ENCODE measurements at places on chromosomes 5 and 9. TPM values are rescaled to one million over a fixed set of nuclear protein-coding genes. Genes with fewer than 3 reads are reported as not detected.

GRCh38 chr9:105141976-105142250 is 102.5 kb upstream of the SLC44A1 start:
- no peak overlapping the region for H3K27ac ChIP-seq
- no peak for DNase-seq
- H3K4me1 ChIP-seq, result peaks cover 8% of the 10 kb centered on the region
- no peak overlapping the region for H3K4me3 ChIP-seq
- peaks cover 10% of the 10 kb centered on the region for H3K27me3 ChIP-seq

DNA sequence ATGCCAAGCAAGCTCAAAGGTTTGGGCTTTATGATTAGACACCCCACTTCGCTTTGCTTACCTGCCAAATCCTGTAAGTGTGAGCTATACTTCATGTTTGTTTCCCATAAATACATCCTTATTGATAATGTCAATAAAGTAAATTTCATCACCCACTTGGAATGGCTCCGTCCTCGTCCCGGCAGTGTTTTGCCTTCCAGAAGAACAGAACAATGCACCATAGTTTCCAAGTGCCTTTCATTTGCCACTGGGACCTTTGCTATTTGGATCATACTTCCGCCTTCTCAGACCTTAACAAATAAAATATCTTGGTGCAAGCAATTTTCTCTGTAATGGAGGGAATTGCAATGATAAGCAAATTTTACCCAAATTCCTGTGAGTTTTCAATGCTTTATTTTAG is 229.3 kb downstream of the PIK3R1 start:
- H3K4me3 ChIP-seq, result no peak overlapping the region
- no peak overlapping the region for H3K27ac ChIP-seq
- H3K27me3 ChIP-seq, result peaks cover 3% of the 10 kb centered on the region
- H3K36me3 ChIP-seq, result no peaks in the 10 kb centered on the region
- no peak for DNase-seq

DNA sequence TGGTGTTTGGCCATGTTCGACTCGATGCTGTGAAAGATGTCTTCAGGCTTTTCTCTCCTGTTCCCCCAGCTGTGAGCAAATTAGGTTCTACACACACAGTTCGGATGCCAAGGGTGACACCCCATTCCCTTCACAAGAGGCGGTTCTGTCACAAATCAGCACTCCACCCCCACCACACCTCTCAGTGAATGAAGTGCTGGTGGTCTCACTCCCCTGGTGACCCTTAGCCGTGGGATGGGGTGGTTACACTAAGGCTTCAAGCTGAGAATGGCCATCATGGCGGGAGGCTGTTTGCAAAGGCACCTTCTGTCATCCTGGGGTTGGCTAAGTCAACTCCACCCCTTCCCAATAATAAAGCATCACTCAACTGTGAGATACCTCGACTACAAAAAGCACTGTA is 26.4 kb downstream of the AMBP start:
- no peak overlapping the region for H3K27ac ChIP-seq
- H3K4me3 ChIP-seq, result no peak overlapping the region
- no peaks in the 10 kb centered on the region for H3K36me3 ChIP-seq
- no peak for DNase-seq
- H3K27me3 ChIP-seq, result no peaks in the 10 kb centered on the region

DNA sequence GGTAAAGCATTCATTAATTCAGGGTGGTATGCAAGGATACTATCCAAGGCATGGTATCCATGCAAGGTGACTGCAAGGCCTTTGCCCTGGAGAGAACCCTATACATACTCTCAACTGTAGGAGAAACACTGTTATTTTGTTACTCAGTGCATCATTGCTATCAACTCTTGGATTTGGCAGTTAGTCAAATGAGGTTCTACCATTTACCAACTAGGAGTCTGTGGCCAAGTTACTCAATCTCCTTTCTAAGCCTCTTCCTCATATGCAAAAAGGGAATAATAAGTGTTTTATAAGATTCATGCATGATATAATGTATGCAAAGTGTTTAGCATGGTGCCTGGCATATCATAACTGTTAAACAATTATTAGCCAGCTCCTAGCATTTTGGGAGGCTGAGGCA is 4.0 kb downstream of the PCDHGC3 start:
- no peaks in the 10 kb centered on the region for H3K36me3 ChIP-seq
- no peak overlapping the region for H3K4me3 ChIP-seq
- H3K4me1 ChIP-seq, result peaks cover 20% of the 10 kb centered on the region
- no peak overlapping the region for H3K27ac ChIP-seq
- no peak for DNase-seq
- peaks cover 95% of the 10 kb centered on the region for H3K27me3 ChIP-seq

DNA sequence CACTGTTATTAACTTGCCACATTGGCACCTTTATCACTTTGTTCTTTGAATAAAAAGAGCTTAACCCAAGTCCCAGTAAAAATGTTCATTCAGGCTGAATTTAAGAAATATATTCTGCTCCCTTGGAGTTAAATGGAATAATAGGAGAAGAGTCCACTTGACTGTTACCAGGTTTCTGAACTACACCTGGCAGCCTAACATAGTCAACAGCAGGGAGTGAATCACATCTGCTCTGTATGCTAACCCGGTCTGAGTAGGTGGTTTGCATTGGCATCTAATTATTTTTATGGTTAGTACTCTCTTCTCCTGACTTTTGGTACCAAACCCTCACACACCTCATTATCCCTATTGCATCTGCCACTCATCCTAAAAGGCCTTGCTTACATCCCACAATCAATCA is 86.7 kb downstream of the STK32A start:
- H3K27ac ChIP-seq, result no peak overlapping the region
- H3K4me3 ChIP-seq, result no peak overlapping the region
- H3K27me3 ChIP-seq, result no peaks in the 10 kb centered on the region
- H3K36me3 ChIP-seq, result no peaks in the 10 kb centered on the region

GRCh38 chr9:106621313-106622163 is 241.4 kb upstream of the ZNF462 start:
- H3K4me1 ChIP-seq, result no peaks in the 10 kb centered on the region
- no peak overlapping the region for H3K27ac ChIP-seq
- no peaks in the 10 kb centered on the region for H3K36me3 ChIP-seq
- DNase-seq, result no peak
- H3K4me3 ChIP-seq, result no peak overlapping the region

DNA sequence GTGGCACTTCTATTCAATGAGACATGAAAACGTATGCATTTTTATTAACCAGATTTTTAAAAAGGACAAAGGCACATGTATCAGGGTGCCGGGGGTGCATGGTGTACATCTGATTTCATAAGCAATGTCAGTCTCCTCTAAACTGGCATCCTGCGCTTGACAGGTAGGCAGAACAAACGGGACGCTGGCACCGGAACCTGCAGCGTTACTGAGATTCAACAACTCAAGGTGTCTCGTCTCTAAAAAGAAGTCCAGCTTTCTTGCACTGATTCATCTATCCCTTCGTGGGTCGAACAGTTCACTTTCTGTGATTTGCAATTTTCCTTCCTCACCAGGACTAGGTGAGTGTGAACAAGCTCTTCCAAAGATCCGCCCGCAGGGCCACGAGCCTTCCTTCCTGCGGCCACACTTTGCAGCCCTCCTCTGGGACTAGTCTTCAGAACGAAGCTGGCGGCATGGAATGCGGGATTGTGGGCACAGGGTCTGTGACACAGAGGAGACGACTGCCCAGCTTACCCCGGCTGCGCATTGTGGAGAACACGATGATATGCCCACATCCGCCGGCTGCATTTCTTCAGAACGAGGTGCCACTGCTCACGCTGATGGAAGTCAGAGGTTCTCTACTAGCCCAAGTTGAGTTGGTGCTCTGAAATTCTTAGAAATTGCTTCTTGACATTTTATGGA is 7.2 kb downstream of the SLC6A3 start:
- H3K4me1 ChIP-seq, result no peaks in the 10 kb centered on the region
- no peak overlapping the region for H3K4me3 ChIP-seq
- DNase-seq, result no peak
- H3K27ac ChIP-seq, result no peak overlapping the region
- peaks cover 34% of the 10 kb centered on the region for H3K27me3 ChIP-seq
- peaks cover 4% of the 10 kb centered on the region for H3K36me3 ChIP-seq

GRCh38 chr5:135543001-135543484 is 7.3 kb upstream of the NEUROG1 start:
- H3K27me3 ChIP-seq, result peaks cover 96% of the 10 kb centered on the region
- no peaks in the 10 kb centered on the region for H3K36me3 ChIP-seq
- no peak overlapping the region for H3K27ac ChIP-seq

DNA sequence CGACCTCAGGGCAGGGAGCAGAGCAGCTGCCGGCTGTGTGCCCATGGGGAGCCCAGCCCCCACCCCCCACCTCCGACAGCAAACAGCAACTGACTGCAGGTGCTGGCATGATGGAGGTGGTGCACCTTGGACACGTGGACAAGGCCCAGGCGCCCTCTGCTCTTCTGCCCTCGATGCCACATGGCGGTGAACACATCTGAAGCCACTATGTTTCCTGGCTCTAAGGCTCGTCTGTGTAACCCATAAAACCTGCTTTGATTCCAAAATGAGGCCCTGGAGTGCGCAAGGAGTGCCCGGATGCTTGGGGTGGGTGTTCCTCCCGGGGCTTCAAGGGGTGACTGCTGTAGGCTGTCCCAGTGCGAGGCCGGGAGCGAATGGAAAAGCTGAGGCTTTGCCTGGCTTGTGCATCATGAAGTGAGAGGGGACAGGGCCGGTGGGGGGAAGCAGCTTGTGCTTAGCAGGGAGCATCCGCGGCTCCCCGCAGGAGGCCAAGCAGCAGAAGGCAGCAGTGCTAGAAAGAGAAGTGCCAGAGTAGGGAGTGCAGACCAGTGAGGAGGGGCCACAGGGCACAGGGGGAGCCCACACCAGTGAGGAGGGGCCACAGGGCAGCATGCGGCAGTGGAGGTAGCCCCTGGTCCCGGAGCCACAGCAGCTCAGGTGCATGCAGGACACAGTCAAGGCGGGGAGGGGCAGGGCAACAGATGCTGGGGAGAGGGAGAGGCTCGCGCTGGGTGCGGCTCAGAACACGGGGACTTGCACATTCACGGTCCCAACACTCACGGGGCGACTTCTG is 30.0 kb downstream of the NKD2 start:
- H3K4me3 ChIP-seq, result no peak overlapping the region
- no peaks in the 10 kb centered on the region for H3K27me3 ChIP-seq
- H3K4me1 ChIP-seq, result no peaks in the 10 kb centered on the region

- peaks cover 9% of the 10 kb centered on the region for H3K27me3 ChIP-seq
- H3K27ac ChIP-seq, result peak overlapping the region; percentile 81
- peaks cover 21% of the 10 kb centered on the region for H3K4me1 ChIP-seq
- no peaks in the 10 kb centered on the region for H3K36me3 ChIP-seq
- H3K4me3 ChIP-seq, result peak overlapping the region; percentile 8
These were observed 133.6 kb upstream of the HMHB1 start for GRCh38 chr5:143678148-143678905.

DNA sequence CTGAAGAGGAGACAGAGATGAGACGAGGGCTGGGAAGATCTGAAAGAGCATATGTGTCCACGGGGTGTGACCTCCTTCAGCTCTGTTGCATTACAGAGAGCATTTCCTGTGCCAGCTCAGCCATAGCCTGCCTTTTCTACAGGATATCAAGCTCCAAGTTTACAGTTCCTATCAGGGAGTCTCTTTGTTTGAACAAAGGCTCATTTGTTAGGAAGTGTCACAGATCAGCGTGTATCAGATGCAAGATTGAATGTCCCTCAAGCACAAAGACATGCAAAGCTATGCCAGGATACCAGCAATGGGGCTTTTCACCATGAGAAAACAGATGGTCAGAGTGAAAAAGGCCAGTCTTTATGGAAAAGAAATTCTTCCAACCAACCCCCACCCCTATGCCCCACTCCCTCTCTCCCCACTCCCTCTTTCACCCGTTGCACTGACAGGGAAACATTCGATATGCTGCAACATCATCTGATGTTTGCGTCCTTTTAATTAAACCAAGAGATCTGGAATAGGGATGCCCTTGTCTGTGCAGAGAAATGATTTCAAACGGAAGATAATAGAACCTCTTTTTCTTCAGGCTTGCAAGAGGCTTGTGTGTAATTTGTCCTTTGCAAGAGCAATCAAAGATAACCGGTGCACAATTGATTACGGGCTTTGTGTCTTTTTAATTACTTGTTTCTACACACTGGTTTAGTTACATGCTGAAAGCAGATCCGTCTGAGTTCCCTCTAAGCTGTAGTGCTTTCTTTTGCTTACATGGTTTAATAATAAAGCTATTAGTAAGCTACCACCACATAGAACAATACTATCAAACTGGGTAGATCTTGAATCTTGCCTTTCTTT is 263.1 kb upstream of the RGMB start:
- no peak overlapping the region for H3K4me3 ChIP-seq
- DNase-seq, result no peak
- no peaks in the 10 kb centered on the region for H3K27me3 ChIP-seq
- no peaks in the 10 kb centered on the region for H3K4me1 ChIP-seq
- H3K27ac ChIP-seq, result no peak overlapping the region

- no peaks in the 10 kb centered on the region for H3K27me3 ChIP-seq
- no peak overlapping the region for H3K4me3 ChIP-seq
- DNase-seq, result no peak
- no peaks in the 10 kb centered on the region for H3K4me1 ChIP-seq
These were observed 117.5 kb upstream of the BOD1 start for GRCh38 chr5:173733831-173734501.

DNA sequence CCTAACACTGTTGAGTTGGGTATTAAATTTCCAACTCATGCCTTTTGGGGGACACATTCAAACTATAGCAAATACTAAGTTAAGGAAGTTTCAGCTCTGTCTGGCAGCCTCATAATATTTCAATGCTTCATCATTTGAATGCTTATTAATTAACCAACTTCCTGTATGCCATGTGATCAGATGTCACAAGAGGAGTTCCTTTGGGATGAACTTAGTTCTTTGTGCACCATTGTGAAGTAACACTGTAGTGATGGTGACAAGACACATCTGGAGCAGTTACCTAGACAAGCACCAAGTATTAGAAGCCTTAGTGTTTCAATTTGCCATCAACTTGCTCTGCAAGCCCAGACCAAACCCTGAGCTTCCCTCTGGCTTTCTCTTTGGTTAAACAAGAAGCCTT is 90.7 kb upstream of the IL12B start:
- H3K4me1 ChIP-seq, result no peaks in the 10 kb centered on the region
- H3K4me3 ChIP-seq, result no peak overlapping the region
- no peak overlapping the region for H3K27ac ChIP-seq
- no peaks in the 10 kb centered on the region for H3K36me3 ChIP-seq
- DNase-seq, result no peak
- H3K27me3 ChIP-seq, result no peaks in the 10 kb centered on the region

GRCh38 chr9:17204611-17205152 is 69.8 kb downstream of the CNTLN start:
- DNase-seq, result no peak
- H3K27me3 ChIP-seq, result no peaks in the 10 kb centered on the region
- no peaks in the 10 kb centered on the region for H3K36me3 ChIP-seq

GRCh38 chr5:9947944-9948343 is 301.7 kb downstream of the ATPSCKMT start:
- H3K4me1 ChIP-seq, result no peaks in the 10 kb centered on the region
- H3K27me3 ChIP-seq, result no peaks in the 10 kb centered on the region
- H3K4me3 ChIP-seq, result no peak overlapping the region
- no peaks in the 10 kb centered on the region for H3K36me3 ChIP-seq
- no peak overlapping the region for H3K27ac ChIP-seq
- DNase-seq, result no peak

Gene ANGPTL2
- not detected for total RNA-seq

Gene CEL
- total RNA-seq, result 2.3 TPM

Gene PHYHD1
- 0.52 TPM for total RNA-seq

Gene TRPM6
- not detected for total RNA-seq

Gene MIGA2
- total RNA-seq, result 26.2 TPM

Gene PCA3
- total RNA-seq, result not detected

Gene ZNF454
- not detected for total RNA-seq

Gene ARL14EPL
- not detected for total RNA-seq

Gene FCN2
- not detected for total RNA-seq

Gene MEF2C
- 2.1 TPM for total RNA-seq

Gene MYO10
- 0.30 TPM for total RNA-seq

Gene NEUROG1
- total RNA-seq, result not detected

Gene GABRA1
- total RNA-seq, result not detected

Gene PCDHB9
- total RNA-seq, result not detected

Gene FOXD4
- 0.16 TPM for total RNA-seq
